DMS53 (cell line): ENCODE measurements at places on chromosomes 7 and 10.

GRCh38 chr10:14585287-14586193 is 189.2 kb downstream of the FAM107B start:
- no peak for DNase-seq

GRCh38 chr10:34520084-34520483 is 295.0 kb downstream of the PARD3 start:
- no peak for DNase-seq

DNA sequence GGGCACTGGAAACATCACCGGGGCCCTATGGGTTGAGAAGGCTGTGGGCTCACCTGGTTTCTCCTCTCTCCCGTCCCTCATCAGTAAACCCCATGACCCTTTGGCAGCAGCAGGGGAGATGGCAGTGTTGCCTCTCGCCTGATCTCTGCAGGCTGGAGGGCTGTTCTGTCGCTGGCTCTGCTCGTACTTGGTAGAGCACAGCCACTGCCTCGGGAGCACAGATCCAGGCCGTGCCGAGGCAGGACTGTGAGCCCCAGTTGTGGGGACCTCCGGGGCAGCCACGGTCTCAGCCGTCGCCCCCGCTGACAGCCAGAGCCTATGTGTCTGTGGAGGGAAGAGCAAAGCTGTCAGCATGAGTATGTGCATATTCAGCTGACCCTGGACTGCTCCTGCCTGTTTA is 94.9 kb downstream of the PTPRE start:
- DNase-seq, result no peak

DNA sequence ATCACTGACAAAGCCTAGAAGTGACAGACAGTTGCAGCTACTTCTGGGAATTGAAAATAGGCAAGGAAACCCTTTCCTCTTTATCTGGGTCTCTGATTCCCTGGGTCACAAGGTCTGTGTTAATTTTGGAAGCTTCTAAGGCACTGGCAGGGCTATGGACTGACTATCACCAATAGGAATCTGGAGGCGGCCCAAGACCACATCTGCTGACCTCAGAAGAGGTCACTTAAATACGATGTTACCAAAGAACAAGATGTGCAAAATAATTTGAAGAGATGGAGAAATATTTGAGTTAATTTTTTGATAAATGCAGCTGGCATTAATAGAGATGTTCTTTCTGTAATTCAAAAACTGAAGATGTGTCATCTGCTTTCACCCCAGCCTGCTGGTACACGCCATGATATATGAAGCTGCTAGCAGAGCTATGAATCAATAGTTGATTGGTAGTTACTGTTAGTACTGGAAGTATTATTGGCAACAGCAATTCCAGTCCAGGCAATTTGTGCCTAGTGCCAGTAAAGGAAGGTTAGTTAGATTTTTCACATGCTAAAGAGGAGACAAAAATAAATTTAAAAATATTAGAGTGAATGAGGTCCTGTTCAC is 5.5 kb upstream of the STEAP4 start:
- DNase-seq, result no peak

GRCh38 chr7:102830197-102830596 is 81.4 kb downstream of the FAM185A start:
- DNase-seq, result no peak

DNA sequence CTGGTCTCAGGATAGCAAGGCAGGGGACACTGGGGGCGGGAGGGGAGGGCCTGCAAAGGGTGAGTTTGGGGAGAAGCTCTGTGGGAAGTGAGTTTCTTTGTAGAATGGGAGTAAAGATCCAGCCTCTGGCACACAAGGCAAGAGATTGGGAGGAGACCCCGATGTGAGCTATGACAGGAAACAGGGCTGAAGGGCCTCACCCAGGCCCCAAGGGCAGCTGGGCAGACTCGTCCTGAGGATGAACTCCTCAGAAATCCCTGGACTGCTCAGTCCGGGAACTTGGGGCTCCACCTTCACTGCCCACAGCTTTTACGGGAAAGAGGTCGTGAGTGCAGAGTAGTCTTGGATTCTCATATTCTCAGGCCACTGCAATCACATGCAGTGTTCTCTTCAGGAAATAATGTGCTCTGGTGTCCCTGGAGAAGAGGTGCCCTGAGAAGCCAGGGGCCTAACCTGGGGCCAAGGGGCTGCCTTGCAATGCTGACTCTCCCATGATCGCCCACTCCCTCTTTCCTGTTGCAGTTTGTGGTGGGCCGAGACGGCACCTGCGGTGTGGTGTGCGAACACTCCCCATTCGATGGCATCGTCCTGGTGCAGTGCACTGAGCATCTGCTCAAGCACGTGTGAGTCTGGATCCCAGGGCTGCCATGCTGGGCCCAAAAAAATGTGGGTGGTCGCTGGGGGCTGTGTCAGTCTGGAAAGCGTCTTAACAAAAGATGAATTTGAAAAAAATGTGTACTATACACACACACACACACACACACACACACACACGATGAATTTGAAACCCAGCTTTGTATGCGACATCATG is 31.3 kb upstream of the C10orf53 start:
- no peak for DNase-seq

DNA sequence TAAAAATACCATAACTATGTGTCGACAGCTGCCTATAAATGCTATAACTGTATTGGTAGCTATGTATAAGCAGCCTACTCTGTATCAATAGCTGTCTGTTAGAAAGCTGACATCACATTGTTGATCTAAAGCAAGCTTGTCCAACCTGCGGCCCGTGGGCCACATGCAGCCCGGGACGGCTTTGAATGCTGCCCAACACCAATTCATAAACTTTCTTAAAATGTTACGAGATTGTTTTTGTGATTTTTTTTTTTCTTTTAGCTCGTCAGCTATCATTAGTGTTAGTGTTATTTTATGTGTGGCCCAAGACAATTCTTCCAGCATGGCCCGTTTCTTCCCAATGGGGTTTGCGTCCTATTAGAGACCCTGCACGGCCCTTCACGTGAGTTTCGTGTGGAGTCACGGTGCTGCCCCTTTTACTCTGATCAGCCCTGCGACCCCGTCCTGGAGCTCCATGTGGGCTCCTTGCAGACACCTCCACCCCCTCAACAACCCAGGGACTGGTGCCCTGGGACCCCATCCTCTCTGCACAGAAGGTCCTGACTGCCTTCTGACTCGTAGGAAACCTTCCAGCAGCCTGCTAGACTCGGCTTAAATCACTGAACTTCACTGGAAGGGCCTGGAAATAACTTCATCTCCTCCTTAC is 4.5 kb upstream of the PRKAR1B start:
- DNase-seq, result no peak

- DNase-seq, result no peak
Measured at GRCh38 chr7:2982831-2983230, 60.8 kb downstream of the CARD11 start.

DNA sequence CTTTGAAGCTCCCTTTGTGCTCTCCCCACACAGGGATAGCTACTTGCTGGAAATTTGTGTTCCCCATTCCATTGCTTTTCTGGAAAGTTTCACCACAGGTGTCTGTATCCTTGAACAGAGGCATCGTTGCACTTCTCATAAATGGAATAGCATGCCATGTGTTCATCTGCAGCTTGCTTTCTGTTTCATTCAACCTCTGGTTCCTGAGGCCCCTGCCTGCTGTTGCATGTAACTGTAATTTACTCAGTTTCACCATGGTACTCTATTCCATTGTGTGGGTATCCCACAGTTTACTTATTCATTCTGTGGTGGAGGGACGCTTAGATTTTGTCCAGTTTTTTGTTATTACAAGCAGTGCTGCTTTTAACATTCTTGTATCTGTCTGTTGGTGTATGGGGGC is 32.0 kb downstream of the EEPD1 start:
- DNase-seq, result no peak

DNA sequence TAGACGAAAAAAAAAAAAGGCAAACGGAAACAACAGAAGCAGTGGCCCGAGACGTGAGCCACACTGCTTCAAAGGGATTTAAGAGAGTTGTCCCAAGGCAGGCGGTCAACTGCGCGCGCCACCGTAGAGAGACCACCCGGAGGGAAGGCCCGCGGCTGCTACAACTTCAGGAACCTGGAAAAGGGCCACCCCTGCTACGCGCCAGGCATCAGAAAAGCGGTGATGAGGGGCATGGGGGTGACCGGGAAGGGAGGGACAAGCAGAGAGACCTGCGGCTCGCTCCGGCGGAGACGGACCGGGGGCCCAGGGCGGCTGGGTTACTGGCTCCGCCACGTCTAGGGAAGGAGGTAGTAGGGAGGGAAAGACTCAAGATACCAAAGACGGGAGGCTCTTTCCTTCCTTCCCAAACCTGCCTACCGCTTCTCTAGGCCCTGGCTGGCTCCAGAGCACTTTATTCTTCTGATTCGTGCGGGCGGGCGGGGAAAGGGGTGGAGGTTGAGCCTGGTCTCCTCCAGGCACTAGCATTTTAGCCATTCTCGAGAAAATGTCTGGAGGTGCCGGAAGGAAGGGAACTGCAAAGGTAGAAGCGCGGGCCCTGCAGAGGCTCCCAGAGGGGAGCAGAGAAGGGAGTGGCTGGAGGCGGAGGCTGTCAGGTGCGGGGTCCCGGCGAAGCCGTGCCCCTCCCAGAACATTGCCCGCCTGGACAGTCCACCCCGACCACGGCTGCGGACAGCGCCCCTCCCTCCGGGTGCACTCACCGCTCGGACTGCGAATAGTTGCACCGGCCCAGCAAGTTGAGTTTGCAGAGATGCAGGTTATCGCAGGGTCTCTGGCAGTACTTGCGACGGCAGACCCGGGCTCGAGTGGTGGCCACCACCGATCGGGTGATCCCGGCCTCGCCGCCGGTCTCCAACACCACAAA is 993 bp downstream of the ZC3HAV1 start:
- peak; percentile 76 for DNase-seq

DNA sequence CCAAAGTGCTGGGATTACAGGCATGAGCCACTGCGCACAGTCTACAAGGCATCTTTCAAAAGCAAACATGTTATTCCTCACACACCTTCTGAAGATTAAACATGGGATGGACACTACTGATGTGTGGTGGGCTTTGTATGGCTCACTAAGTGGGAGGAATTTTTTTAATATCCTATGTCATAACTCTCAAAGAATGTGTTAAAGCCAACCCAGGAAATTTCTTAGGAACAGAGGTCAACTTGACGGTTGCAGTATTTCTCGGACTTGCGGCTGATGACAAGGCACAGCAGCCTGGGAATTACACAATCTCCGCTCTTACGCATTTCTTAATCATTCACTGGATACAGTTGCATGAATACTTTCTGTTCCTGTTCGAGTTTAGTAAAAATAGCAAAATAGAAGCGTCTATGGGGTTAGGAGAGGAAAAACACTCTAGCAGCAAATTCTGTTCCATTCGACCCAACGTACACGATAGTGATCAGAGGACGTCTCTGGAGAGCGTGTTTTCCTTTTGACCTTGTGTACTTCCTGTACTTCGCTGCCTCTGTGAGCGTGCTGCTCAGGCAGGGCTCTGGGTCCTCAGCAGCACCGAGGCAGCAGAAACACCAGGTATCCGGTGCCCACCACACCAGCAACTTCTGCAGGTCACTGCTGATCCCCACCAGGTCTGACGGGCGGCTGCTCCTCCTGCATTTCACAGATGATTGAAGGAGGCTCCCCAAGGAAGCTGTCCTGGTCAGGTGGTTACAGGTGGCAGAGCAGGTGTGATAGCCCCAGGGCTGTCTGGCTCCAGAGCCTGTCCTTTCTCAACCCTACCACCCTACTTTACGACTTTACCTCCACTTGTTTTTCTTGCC is 26.4 kb upstream of the SRGN start:
- peak; percentile 75 for DNase-seq

GRCh38 chr10:31194986-31195385 is 124.0 kb upstream of the ZEB1 start:
- DNase-seq, result no peak

DNA sequence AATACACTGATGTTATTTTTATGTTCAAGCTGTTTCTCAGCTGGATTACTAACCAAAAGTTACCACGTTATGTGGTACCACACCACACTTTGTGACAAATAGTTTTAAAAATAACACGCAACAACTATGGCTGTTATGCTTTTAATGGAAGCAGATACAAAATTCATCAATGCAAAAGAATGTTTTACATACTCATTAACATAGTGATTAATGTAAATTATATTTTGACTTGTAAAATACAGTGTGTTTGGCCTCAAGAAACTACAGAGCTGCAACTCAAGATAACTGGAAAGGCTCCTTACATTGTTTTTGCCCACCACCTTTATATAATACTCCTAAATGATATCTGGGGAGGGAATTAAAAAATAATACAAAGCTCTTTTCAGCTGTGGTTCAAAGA is 25.5 kb downstream of the NCOA4 start:
- DNase-seq, result no peak

- DNase-seq, result peak; percentile 65
Measured at GRCh38 chr10:122014652-122015248, 25.8 kb downstream of the TACC2 start.

- DNase-seq, result no peak
Measured at GRCh38 chr10:52706332-52707070, 66.1 kb downstream of the MBL2 start.

DNA sequence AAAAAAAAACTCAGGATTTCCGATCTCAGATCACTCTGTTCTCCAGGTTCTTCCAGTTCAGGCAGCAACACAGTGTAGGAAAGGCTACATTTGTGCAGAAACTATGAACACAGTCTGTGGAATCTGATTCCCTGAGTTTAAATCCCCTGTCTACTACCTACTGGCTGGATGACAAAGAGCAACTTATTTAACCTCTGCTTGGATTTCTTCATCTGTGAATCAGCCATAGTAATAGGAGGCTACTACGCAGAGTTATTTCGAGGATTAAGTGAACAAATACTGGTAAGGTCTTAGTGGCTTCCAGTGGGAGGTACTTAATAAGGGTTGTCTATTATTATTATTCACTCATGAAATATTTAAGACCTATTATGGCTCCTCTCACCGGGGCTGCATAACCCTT is 44.3 kb upstream of the PDCD4 start:
- DNase-seq, result no peak

GRCh38 chr7:124191030-124191429 is 158.2 kb upstream of the TMEM229A start:
- DNase-seq, result no peak

GRCh38 chr7:69190763-69191162 is 407.5 kb upstream of the AUTS2 start:
- no peak for DNase-seq

DNA sequence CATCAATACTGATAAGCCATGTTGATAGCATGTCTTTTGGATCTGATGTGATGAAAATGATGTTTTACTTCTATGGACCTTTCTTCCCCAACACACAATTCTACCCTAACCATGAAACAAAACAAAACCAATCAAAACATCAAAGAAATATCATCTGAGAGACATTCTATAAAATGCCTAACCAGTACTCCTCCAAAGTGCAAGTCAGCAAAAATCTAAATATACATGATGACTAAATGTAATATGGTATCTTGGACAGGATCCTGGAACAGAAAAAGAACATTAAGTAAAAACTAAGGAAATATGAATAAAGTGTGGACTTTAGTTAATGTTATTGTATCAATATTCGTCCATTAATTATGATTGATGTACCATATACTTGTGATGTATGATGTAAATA is 625.1 kb downstream of the MAGI2 start:
- no peak for DNase-seq
